ENCODE measurements at places on chromosomes 2 and 18. TPM values are rescaled to one million over a fixed set of nuclear protein-coding genes. Genes with fewer than 3 reads are reported as not detected.

The TMEM247 gene
- not detected for polyA plus RNA-seq

The NEURL3 gene
- 4.1 TPM for polyA plus RNA-seq

The NT5DC4 gene
- 0.83 TPM for polyA plus RNA-seq

The GREB1 gene
- 22.5 TPM for polyA plus RNA-seq

The LAMA3 gene
- 2.0 TPM for polyA plus RNA-seq

The MAP4K3 gene
- polyA plus RNA-seq, result 98.1 TPM

The SIX3 gene
- not detected for polyA plus RNA-seq

The SLC14A1 gene
- 1.7 TPM for polyA plus RNA-seq

The UGT1A4 gene
- polyA plus RNA-seq, result not detected

The ANKRD62 gene
- polyA plus RNA-seq, result 0.10 TPM

The SCN2A gene
- 2.7 TPM for polyA plus RNA-seq

The TMEM178A gene
- 102 TPM for polyA plus RNA-seq

The TSPYL6 gene
- 0.13 TPM for polyA plus RNA-seq

The IL1F10 gene
- not detected for polyA plus RNA-seq

The ERICH2 gene
- polyA plus RNA-seq, result 2.4 TPM

The HOXD9 gene
- polyA plus RNA-seq, result 84.0 TPM

The TMEM18 gene
- 56.5 TPM for polyA plus RNA-seq

The EPHA4 gene
- polyA plus RNA-seq, result 65.1 TPM

The LRRC30 gene
- 0.40 TPM for polyA plus RNA-seq

The GMPPA gene
- polyA plus RNA-seq, result 41.7 TPM

The EFR3B gene
- polyA plus RNA-seq, result 9.9 TPM

The GMCL1 gene
- polyA plus RNA-seq, result 41.3 TPM

The VIL1 gene
- polyA plus RNA-seq, result 23.3 TPM

The C1GALT1C1L gene
- 4.1 TPM for polyA plus RNA-seq

The ABCG8 gene
- 0.88 TPM for polyA plus RNA-seq

The RTKN gene
- polyA plus RNA-seq, result 70.4 TPM

The REG3G gene
- not detected for polyA plus RNA-seq

The PAIP2B gene
- 21.6 TPM for polyA plus RNA-seq

The CFC1 gene
- polyA plus RNA-seq, result not detected

The STPG4 gene
- 0.12 TPM for polyA plus RNA-seq

The G6PC2 gene
- 0.08 TPM for polyA plus RNA-seq

The DLX1 gene
- polyA plus RNA-seq, result 0.43 TPM

The VWC2L gene
- 0.18 TPM for polyA plus RNA-seq

The PLEK gene
- polyA plus RNA-seq, result 4.7 TPM

The PROC gene
- 3.6 TPM for polyA plus RNA-seq

The OR6B2 gene
- not detected for polyA plus RNA-seq

The SULT1C4 gene
- 51.7 TPM for polyA plus RNA-seq

The ZNF521 gene
- polyA plus RNA-seq, result 42.2 TPM

The CACNB4 gene
- 15.5 TPM for polyA plus RNA-seq

The BOLL gene
- polyA plus RNA-seq, result 0.22 TPM

The DSC3 gene
- 2.5 TPM for polyA plus RNA-seq

The XDH gene
- 0.50 TPM for polyA plus RNA-seq

The LIMS4 gene
- polyA plus RNA-seq, result 2.1 TPM

The LDLRAD4 gene
- polyA plus RNA-seq, result 9.7 TPM

The COL5A2 gene
- 133 TPM for polyA plus RNA-seq

The PARD3B gene
- 37.4 TPM for polyA plus RNA-seq

The MALL gene
- polyA plus RNA-seq, result 15.2 TPM

The CHRND gene
- 0.96 TPM for polyA plus RNA-seq

The BOLA3 gene
- polyA plus RNA-seq, result 25.8 TPM

The ARHGEF33 gene
- 3.4 TPM for polyA plus RNA-seq

Data from left kidney (tissue), 8 donors.